ENCODE measurements at places on chromosomes 12 and 14.
A peak's percentile ranks its signal among the peaks of the same experiment; 100 is the strongest.

- DNase-seq = no peak
Measured at GRCh38 chr14:100576091-100577085, 10.8 kb downstream of the BEGAIN start.

DNA sequence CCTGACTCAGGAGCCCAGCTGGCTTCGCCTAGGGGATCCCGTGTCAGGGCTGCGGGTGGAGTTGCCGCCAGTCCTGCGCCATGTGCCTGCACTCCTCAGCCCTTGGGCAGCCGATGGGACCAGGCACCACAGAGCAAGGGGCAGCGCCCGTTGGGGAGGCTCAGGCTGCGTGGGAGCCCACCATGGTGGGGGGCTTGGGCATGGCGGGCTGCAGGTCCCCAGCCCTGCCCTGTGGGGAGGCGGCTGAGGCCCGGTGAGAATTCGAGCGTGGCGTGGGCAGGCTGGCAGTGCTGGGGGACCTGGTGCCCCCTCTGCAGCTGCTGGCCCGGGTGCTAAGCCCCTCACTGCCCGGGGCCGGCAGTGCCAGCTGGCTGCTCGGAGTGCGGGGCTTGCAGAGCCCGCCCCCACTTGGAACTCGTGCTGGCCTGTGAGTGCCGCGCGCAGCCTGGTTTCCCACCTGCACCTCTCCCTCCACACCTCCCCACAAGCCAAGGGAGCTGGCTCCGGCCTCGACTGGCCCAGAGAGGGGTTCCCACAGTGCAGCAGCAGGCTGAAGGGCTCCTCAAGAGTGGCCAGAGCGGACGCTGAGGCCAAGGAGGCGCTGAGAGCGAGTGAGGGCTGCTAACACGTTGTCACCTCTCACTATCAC is 135.1 kb upstream of the SEL1L start:
- DNase-seq = no peak

DNA sequence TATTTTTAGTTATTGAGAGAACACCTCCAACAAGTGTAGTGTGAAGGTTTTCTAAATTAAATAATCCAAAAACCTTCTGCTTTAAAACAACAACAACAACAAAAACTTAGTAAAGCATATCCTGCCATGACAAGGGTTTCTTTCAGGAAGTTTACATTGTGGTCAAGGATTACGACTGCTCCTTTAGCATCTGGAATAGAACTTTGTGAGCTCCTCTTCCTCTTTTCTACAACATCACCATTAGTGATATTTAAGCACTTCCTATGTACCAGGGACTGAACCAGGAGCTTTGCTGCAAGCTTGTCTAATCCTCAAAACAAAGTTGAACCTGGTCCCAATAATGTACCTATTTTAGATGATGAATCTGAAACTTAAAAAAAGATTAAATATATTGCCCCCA is 315.4 kb upstream of the KITLG start:
- DNase-seq = peak; percentile 21

GRCh38 chr12:53624458-53624857 is 1.7 kb downstream of the ATF7 start:
- DNase-seq = peak; percentile 65

DNA sequence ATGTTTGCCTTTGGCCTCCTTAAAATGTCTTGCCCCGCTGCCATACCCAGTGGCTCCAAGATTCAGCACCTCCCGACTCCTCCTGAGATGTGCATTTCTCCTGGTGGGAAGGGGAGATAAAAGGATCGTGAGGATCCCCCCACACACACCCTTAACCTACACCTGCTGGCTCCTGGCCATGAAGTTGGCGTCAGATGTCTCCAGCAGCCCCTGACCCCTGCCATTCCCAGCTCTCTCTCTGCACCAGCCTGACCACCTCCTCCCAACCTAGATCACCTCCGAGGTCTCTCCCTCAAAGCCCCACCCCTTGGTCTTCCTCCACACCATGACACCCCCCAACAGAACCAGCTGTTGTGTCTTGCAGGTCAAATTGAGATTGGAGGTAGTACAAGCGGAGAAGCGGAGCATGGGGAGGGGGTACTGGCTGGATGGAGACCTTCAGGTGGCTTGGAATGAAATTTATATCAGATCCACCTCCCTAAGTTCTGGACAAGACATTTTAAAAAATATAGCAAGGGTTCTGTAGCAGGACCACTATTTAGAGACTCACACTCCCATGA is 151.1 kb upstream of the FKBP4 start:
- DNase-seq = no peak

- DNase-seq = no peak
Measured at GRCh38 chr12:2306735-2307134, 253.9 kb downstream of the CACNA1C start.

DNA sequence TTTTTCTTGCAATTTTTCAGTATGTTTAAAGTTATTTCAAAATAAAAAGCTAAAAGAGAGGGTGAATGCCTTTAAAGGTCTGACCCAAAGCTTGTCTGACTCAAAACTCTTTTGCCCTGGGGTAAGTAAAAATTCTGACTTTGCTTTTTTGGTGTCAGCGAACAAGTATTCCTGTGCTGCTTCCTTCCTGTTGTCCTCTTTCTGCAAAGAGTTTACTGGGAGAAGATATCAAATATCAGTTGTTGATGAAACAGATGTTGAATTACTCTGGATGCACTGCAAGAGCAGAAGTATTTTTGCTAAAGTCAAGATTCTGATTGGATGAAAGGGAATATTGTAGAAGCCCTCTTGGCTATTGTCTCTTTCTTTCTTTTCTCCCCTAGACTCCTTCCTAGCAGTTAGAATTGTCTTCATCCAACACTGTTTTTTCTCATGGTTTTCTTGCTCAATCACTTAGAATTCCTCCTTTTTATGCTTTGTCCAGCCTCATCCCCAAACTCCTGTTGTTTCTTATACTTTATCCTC is 62.0 kb downstream of the DACT1 start:
- DNase-seq = peak; percentile 18

DNA sequence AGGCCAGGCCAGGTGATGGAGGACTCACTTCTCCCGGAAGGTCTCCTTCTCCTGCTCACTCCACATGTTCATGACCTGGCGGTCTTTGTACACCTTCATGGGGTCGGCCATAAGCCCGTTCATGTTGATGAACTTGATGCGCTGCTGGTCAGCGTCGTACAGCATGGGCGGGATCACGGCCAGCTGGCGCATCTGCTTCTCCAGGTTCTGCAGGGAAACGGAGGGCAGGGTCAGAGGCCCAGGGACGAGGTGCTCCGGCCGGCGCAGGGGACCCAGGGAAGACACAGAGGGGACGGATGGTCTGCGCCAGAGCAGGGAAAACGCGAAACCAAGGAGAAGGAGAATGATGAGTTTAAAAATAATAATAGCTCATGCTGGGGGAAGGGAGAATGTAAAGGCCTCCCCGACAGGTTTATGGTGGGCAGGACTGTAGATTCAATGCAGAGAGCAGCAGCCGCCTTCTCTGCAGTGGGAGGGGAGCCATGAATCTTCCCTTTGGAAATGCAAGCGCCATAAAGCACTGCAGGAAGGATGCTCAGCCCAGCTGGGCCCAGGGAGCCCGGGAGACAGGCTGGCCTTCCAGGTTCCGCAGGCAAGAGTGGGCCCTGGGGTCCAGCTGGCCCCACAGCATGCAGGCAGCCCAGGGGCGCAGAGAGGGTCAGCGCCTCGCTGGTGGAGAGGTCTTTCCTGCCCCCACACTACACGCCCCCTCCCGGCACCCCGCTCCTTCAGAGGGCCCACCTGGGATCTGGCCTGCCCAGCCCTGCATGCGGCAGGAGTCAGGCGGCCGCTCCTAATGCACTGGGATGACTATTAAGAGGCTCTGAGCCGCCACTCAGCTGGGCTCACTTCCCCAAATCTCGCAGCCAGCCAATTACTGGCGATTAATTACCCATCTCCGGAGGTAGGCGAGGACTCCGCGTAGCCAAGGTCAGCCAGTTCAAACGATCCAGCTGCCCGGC is 132.0 kb downstream of the RFLNA start:
- DNase-seq = no peak

GRCh38 chr12:97162173-97162572 is 255.1 kb downstream of the NEDD1 start:
- DNase-seq = no peak

DNA sequence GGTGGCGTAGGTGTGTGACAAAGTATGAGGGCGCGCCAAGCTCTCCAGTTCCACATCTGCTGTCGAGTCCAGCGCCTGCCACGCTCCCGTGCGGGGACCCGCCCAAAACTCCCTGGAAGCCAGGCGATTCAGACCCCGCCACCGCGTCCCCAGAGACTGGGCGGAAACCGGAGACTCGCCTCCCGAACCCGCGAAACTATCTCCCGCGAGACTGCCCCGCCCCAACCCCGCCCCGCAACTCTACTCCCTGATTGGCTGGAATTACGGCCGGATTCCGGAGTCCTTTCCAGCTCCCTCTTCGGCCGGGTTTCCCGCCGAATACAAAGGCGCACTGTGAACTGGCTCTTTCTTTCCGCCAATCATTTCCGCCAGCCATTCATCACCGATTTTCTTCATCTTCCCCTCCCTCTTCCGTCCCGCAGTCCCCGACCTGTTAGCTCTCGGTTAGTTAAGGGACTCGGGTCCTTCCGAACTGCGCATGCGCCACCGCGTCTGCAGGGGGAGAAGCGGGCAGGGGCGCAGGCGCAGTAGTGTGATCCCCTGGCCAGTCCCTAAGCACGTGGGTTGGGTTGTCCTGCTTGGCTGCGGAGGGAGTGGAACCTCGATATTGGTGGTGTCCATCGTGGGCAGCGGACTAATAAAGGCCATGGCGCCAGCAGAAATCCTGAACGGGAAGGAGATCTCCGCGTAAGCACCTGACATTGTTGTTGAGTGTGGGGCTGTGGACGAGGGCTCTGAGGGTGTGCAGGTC is at the start of gene MTHFD1:
TSS of gene MTHFD1 (plus strand) at position 572 of the 751 bp plus-strand sequence. CDS start at position 647, 75 bp downstream.
- peak; percentile 99 for DNase-seq

GRCh38 chr14:32313844-32314376 is 15.2 kb upstream of the AKAP6 start:
- DNase-seq = no peak

DNA sequence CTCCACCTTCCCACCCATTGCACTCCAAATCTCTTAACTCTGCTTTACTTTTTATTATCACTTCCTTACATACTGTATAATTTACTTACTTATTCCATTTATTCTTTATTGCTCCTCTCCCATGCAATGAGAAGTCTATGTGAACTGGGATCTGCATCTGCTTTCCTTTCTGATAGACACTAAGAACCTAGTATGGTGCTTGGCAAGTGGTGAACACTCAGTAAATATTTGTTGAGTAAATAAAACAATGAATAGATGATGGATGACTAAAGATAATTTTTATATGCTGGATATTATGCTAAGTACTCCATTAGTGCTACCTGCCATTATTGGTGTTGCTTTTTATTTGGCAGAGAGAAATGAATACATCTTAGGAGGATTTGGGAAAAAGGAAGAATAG is 151.0 kb downstream of the TPH2 start:
- no peak for DNase-seq

DNA sequence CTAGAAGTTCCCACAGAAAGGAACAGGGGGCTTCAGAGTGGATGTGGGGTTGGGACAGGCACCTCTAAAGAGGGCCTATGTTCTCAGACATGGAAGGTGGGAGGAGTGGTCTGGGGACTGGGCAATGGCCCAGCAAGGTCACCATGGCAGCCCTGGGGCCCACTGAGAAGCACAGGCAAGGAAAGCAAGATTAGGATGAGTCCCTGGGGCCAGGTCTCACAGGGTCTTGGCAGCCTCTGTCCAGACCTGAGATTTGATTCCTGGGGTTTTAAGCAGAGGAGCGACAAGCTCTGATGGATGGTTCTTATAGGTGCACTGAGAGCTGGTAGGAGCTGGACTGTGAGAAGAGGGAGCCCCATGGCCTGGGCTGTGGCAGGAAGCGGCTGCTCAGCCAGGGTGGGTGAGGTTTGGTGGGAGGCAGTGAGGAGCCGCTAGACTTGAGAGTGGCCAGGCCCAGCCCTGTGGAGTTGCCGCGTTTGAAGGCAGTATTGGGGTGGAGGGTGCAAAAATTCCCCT is 44.0 kb downstream of the DLK1 start:
- DNase-seq = no peak

GRCh38 chr12:42166501-42166900 is 21.8 kb upstream of the GXYLT1 start:
- DNase-seq = peak; percentile 27

DNA sequence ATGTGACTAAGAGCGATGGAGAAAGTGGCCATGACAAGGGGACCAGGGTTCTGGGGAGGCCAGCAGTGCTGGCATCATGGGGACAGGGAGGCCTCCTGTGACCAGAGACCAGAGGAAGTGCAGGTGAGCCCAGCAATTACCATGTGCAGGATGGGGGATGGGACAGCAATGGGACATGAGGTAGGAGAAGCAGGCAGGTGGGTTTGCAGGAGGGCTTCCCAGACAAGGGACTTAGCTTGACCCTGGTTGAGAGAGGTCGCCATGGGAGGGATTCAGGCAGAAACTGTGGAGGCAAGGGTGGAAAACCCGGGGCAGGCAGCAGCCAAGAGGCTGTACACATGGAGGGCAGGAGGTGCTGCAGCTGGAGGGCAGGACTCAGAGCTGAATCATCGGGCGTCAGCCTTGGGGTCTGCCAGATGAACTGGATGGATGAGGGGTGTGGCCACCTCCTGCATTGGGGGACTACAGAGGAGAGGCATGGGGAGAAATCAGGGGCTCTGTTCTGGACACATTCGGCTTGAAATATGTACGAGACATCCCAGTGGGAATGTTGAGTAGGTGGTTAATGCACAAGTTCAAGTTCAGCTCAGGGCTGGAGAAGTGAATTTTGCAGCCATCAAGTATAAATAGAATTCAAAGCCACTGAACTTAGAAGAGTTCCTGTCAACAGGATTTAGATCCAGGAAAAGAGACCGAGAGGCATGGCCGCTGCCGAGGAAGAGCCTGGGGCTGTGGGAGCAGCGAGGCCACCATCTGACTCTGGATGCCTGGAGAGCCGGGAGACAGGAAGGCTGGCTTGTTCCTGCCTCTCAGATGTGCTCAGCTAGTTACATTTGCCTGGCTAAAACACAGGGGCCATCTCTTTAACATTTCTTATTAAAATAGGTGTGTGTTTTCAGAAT is 36.6 kb downstream of the SFSWAP start:
- no peak for DNase-seq

DNA sequence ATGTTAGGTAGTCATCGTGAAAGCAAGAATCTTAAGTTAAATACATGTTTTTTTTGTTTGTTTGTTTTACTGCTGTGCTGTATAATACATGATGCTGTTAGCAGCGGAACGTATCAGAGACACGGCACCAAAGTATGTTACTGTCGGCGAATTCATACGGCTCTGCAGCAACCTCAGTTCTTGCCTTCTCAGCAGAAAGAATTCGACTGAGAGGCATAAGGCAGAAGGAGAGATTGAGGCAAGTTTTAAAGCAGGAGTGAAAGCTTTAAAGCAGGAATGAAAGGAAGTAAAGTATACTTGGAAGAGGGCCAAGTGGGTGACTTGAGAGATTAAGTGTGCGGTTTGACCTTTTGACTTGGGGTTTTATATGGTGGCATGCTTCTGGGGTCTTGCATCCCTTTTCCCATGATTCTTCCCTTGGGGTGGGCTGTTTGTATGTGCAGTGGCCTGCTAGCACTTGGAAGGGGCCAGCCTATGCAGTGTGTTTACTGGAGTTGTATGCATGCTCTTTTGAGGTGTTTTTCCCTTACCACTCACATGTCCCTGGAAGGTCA is 23.7 kb downstream of the LEMD3 start:
- peak; percentile 22 for DNase-seq

GRCh38 chr12:39122562-39123204 is 217.3 kb upstream of the CPNE8 start:
- no peak for DNase-seq

- no peak for DNase-seq
Measured at GRCh38 chr12:98863167-98863566, 218.1 kb downstream of the APAF1 start.

Data from iris pigment epithelial cell (primary cell).